C1 segment of cervical spinal cord (tissue), 14 donors: ENCODE measurements at places on chromosomes 1 and 21.

- no peak for DNase-seq
Measured at GRCh38 chr1:117796226-117796625, 133.2 kb downstream of the GDAP2 start.

GRCh38 chr1:206742719-206743383 lies 27.7 kb upstream of the IL19 start:
- DNase-seq: no peak

DNA sequence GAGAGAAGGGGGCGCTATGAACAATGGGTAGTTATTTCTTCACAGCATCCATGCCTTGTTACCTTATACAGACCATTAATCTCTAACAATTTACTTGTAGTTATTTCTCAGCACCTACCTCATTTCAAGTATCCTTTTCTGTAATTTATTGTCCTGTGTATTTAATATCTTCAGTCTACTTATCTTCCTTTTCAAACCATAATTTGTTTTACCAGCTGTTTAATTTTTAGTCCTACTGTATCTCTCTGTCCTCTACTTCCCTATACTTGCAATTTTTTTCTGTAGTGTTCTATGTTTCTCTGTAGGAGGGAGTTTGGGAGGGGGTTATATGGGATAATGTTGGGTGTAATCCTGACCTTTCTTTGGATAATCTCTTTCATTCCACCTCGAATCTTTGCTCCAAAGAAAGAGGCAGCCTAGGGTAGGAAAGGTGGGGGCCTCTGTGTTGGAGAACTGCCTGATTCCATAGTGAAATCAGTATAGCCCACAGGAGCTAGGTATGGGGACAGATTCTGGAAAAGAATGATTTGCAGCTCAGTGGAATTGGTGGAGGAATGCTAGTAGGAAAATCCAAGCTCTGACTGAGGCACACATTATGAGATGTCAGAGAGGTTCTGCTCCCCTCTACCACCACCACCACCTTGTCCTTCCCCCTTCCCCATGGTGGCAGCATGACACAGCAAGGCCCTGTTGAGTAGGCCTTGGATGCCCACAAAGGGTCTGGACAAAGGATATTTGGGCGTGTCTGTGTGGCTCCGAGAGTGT lies 642 bp downstream of the MLLT11 start:
- DNase-seq: no peak

GRCh38 chr1:182348961-182349747 lies 42.4 kb downstream of the GLUL start:
- no peak for DNase-seq

DNA sequence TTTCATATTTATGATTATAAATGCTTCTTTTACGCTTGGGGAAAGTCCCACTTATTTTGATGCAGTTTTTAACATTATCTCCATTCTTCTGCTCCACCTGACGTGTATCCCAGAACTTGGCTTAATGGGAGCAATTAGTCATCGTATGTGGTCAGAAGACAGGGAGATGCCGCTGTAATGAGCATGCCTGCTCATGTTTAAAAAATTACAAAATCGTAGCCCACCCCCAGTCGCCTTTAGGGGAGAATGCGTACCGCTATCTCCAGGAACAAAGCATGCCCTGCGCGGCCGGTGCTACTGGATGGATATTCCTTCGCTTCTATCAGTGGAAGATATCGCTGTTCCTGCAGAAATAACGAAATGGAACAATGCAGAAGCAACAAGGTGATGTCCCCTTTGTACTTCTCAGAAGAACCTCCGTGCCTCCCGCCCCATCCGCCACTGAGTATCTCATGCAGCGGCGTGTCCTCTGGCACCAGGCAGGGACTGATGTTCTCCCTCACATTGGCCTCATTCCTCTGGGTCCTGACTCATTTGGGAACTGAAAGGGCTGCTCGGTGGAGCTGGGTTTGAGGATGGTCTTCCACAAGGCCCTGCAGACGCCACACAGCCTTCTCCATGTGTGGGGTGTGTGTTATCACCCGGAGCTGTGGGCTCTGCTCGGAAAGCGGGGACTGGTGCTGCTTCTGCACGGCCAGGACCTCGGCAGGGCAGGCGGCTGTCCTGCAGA lies 116.3 kb upstream of the COL6A1 start:
- no peak for DNase-seq

- DNase-seq: no peak
Measured at GRCh38 chr1:195236991-195237889, 1371.0 kb downstream of the KCNT2 start.

GRCh38 chr21:29526545-29526944 lies 227.8 kb downstream of the BACH1 start:
- no peak for DNase-seq

DNA sequence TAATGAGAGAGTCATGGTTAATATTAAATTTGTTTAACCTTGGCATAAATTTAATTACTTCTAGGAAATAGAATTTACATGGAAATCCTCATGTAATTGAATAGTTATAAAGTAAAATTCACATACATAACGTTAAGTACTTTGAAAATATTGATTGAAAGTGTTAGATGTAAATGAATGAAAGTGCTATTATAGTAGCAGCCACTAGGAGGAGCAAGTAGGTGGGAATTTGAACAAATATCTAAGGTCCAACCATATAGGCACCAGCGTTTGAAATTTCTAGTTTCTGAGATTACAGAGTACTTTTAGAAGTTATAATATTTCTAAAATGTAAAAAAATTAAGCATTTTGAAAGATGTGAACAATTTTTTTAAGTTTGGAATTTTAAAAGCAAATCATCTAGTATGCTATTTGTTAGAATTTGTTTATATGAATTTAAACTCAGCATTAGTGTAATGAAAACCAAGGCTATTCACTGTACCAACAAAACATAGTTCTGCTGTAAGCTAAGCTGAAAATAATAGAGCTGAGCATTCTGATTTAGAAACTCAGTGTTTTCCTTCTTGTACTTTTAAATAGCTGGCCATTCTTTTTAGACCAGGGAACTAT lies 3.3 kb downstream of the B3GALT2 start:
- no peak for DNase-seq

DNA sequence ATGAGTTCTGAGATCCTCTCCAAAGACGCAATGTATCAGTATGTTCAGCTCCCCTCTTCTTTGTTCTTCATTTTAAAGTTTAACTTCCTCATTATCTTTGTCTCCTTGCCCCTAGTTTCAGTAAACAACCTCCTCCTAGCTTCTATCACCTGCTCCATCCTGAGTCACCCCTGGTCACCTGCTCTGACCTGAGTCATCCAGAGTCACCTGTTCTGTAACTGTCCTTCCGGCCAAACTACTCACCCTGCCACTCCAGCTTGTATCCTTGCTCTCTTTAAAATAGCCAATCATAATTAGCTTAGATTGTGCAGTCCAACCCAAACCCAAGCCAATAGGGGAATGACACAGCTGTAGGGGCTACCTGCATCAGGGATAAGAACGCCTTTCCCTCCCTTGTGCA lies 332.0 kb downstream of the OLFM3 start:
- no peak for DNase-seq

DNA sequence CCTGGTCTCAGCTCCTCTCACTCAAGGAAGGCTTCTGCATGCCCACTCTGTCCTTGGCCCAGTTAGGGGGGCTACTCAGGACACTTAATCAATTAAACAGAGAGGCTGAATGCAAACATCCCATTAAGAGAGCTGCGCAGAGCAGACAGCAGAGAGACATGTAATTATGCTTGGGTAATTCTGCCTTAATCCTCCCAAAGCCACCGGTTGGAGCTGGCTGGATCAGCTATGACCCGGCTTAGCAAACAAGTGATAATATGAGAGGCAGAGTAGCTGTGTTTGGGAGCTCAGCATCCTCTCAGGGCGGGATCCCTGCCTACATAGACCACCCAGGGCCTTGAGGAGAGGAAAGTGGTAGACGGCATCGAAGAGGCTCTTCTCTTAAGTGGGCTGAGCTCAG lies 183.2 kb downstream of the GRIK3 start:
- DNase-seq: no peak

DNA sequence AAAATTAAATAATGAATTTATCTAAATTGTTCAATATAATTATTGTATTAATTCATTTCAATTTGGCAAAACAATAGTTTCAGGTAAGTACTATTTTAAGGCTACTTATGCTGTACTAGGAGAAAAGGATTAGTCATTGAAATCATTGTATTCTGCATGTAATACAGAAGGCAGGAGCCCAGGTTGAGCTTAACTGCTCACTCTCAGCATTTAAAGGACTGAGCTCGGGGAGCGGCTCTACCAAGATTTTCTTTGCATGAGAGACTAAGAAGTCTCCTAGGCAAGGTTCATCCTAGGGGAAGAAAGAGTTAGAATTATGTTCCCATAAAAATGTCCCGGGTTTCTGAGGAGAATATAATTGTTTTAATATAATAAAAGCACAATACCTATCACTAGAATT lies 112.5 kb downstream of the CYYR1 start:
- DNase-seq: no peak

- DNase-seq: peak; percentile 15
Measured at GRCh38 chr1:44881011-44881632, 38.1 kb upstream of the PTCH2 start.

- no peak for DNase-seq
Measured at GRCh38 chr1:41473738-41474362, 10.6 kb downstream of the EDN2 start.

DNA sequence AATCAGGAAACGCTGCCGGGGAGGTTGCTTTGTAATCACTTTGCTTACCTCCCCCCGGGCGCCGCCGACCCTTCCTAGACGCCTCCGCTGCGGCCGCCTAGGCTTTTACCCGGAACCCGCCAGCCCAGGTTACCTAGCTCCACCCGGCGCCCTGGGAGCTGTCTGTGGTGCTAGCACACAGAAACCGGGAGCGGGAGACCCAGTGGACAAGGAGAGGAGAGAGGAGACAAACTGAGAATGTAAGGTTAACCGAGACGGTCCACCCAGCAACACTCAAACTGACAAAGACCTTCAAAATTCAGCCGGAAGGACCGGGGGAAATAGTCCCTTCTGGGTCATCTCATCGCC lies 9.8 kb downstream of the BARHL2 start:
- DNase-seq: no peak

DNA sequence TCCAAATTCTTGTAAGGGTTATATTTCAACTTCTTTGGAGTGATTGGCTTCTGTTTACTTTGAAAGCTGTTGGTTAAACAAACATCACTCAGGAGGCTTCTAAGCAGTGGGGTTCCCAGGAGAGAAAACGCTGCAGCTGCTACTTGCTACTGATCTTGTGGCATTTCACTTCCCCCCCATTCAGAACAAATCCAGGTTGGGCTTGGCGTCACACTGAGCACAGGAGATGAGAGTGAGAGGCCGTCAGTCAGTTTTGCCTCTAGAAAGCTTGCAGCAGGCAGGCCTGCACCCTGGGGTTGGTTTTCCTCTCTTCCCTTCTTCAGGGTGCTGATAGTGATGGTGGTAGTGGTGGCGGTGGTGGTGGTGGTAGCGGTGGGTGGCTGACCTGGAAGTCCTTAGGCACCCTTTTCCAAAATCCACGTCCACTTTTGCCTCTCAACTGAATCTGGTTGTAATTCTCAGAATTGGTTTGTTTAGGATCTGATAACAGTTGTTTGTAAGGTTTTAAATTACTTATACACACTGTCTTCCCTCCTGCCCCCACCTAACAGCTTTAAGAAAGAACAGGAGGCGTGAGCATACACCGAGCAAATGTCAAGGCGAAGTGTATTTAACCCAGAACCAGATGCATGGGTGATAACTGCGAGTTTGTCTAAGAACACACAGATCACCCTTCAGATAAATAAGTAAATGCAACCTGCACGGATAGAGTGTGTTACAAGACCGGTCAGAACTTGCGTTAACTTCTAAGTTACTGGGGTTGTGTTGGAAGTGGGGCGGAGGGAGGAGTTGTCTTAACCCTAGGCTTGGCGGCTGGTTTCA lies 3.2 kb upstream of the PROX1 start:
- no peak for DNase-seq

GRCh38 chr1:171739656-171740055 lies 2.2 kb downstream of the VAMP4 start:
- DNase-seq: no peak
